ENCODE measurements at places on chromosomes 1 and 21.

DNA sequence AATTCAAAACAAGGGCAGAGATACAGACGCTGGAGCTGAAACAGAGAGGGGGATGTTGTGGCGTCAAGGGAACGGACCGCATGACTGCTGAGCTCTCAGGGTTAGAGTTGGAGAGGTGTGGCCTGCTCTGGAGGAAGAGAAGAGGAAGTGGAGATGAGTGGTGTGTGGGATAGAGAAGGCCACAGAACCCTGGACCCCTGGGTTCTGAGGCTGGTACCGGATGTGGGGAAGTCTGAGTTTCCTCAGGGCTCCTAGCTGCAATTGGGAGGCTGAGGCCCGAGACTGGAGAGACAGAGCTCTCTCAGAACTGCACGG, 1.8 kb downstream of the BCAN start:
- no peak for DNase-seq

DNA sequence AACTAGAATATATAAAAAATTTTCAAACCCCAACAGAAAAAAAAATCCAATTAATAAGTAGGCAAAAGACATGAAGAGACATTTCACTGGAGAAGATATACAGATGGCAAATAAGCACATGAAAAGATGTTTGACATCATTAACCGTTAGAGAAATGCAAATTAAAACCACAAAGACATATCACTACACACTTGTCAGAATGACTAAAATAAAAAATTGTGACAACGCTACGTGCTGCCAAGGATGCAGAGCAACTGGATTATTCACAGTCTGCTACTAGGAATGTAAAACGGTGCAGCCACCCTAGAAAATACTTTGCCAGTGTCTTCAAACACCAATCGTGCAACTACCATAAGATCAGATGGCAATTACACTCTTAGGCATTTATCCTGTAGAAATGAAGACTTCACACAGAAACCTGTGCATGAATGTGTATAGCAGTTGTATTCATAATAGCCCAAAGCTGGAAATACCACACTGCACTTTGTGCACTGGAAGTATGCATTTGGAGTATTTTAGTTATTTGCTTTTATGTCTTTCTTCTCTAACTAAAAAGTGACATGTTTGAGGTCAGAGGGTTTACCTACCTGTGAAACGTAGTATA, 75.3 kb upstream of the PALMD start:
- DNase-seq: no peak

- DNase-seq: no peak
These were observed 26.4 kb downstream of the USP48 start for GRCh38 chr1:21756393-21757089.

GRCh38 chr1:62689524-62689923, 1.3 kb upstream of the DOCK7 start:
- no peak for DNase-seq

DNA sequence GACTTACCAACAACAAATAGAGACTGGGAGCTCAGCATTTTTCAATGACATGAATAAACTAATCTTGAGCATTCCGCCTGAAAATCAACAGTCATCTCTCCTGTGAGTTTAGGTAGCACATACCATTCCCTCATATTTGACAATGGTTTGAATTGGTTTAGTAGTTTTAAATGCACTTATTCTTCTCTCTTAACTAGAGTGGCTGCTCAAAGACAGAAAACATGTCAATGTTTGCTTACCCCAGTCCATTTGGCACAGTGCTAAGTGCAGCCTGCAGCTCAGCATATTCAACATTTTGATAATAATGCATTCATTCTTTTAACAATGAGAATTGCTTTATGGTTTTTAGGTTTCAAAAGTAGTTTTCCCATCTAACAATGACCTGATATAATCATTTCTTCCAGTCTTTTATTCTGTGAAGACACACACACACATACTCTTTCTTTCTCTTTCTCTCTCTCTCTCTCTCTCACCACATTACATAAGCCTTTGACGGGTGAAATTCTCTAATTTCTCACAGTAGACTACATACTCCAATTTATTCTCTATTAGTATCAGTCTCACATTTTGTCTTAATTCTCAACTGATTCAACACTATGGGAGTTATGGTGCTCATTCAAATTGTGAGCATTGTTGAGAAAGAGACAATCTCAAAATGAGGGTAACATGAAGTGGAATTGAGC, 432.3 kb downstream of the LRRIQ3 start:
- no peak for DNase-seq

DNA sequence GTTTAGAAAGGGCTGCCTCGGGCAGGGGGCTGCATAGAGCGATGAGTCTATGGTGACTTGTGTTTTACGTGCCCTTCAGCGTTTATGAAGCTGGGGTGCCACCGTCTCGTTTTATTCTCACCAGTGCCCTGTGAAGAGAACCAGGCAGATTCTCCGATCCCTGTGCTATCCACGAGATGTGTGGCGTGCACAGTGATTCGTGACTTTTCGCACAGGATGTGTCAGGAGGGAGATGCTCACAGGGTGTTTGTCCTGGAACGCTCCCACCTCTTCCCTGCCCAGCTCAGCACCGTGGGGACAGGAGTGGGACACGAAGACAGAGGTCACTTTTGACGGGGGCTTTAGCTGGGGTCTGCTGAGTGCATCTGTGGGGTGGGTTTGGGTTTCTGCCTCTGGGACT, 54.9 kb upstream of the AJAP1 start:
- DNase-seq: no peak

DNA sequence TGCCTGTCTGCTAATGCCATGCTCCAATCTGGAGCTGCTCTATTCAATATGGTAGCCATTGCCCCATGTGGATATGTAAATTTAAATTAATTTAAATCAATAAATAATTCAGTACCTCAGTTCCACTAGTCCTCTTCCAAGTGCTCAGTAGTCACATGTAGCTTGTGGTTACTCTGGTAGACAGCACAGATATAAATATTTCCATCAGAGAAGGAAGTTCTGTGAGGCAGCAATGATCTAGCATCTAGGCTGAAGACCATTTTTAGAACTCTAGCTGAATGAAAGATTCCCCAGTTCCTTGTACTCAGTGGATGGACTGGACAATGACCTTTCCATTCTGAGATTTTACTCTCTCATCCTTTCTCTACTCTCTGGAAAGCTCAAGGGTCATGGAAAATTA, 25.8 kb upstream of the CAPZB start:
- DNase-seq: no peak

DNA sequence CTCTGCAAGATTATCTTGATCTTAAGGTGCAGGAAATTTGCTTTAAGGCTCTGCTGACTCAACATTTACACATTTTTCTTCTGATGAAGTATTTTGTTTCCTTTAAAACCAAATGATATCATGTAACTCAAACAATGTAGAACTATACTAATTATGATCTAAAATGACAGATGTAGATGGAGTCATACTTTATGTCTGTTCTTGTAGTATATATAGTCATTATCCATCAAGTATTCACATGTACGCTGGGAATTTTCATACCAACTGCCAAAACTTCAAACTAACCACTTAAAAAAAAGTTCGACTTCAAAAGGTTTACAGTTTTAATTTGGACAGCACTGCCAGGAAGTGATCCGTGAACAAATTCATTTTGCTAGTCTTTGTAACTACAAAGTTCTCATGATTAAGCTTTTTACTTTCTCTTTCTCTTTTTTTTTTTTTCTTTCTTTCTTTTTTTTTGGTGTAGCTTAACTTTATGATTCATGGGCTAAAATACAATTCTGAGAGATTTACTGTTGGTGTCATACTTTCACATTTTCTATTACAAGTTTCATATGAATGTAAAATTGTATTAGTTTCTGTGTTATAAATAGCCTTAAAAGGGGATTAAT, 509.0 kb upstream of the CXADR start:
- DNase-seq: no peak

DNA sequence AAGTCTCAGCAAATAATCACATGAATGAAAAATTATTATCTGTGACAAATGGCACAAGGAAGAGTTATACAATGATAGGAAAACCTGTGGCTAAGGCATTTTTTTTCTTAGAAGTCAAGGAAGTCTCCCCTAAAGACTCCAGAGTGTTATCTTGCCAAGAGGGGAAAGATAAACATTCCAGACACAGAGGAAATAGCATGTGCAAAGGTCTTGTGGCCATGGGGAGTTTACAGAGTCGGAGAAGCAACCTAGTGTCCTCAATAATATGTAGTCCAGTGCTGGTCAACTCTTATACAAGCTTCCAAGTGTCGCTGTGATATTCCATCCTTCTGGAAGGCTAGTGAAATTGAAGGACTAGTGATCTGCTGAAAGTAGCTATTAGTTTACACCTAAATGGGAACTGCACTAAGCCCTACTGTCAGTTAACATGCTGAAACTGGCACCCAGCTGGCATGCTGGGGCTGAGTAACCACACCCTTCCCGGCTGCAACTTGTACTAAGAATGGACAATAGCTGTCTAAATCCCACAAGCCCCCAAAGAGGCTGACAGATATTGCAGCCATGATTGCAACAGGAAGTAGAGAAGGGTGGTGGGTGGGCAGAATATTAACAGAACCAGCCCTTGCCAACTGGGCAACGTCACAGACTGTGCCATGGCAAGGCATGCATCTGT, 11.5 kb upstream of the ATP1B1 start:
- no peak for DNase-seq

DNA sequence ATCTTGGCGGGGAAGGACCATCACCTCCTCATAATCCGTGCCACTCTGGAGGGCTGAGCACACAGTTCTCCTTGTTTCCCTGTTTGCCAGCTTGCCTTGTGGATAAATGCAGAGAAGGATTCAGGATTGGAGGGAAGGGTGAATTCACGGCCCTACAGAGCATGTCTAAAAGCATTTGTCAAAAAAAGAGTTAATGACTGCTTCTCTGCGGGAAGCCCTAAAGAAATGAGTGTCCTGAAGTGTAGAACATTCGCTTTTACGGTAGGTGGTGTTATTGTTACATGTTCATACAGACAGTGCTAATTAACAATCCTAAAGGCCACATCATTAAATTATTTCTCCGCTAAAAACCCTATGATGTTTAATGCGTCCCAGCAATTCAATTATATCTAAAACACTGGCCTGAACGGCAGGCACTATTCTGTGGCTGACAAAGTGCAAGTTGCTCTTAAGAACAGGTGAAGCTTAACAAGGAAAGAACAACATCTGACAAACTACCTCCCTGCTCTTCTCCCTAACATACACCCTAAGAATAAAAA, 112.3 kb upstream of the NFIA start:
- DNase-seq: peak; percentile 19
